T1000 (cell line): ENCODE measurements at places on chromosomes 4 and X.

DNA sequence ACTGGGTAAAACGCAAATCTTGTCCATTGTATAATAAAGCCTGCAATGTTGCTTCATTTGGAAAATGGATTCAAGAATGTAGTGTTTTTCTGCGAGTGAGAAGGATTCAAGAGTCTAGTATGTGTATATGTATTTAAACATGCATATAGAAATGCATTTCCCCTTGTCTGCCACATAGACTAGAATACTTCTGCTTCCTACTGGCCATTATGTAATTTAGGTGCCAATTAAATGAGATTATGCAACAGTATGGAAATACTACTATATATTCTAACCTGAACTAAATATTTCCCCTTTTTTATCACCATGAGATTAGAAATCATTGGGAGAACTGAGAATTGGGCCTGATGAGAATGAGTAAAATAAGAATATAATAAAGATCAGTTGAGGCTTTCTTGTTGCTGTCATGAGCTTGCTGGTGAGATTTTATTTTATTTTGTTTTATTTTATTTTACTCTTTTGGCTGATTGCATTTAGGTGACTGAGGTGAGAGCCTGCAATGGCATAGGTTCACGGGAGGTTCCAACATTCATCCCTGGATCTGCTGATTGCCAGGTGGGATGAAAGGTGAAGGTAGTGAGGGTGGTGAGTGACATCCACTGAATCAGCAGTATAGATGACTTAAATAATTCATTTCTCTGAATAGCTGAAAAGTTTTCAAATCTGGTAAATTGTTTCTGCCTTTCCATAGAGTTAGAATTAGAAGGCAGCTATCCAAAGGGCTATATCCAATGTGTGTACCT, 95.6 kb upstream of the SLC4A4 start:
- DNase-seq: no peak

- no peak for DNase-seq
Observed at GRCh38 chr4:82585690-82586435, 24.1 kb upstream of the TMEM150C start.

DNA sequence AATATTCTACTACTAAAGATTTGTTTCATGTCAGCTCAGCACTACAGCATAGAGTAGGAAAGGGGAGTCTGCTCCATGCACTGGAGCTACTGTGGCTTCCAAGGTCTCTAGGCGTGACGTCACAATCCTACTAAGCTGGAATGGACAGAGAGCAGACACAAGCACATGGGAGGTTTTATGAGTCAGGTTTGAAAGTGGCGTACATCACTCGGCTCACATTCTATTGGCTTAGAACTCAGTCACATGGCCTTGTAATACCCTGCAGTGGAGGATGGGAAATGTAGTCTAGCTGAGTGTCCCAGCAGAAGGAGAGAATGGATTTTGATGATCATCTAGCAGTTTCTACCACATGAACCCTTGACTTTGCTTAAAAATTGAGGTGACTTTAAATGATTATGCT, 624.8 kb upstream of the ATOH1 start:
- no peak for DNase-seq

DNA sequence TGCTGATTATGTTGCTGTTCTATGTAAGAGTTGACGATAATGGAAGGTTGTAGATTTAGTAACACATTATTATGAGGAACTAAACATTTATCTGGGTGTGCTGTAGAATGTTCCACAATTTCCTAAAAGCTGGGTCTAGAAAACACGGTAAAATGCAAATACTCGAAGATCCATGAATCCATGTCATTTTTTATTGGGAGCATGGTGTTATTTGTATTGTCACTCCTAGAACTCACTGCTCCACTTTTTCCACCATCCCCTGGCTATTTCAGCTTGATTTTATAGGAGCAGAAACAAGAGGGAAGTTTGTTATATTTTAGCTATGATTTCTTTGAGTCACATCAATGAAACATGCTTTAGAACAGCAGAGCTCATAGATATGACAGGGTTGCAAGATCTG, 155.0 kb upstream of the ANK2 start:
- DNase-seq: no peak

- DNase-seq: no peak
Observed at GRCh38 chr4:6941796-6942195, 32.2 kb downstream of the TBC1D14 start.

- peak; percentile 23 for DNase-seq
Observed at GRCh38 chr4:153222707-153223426, 18.6 kb downstream of the TRIM2 start.

DNA sequence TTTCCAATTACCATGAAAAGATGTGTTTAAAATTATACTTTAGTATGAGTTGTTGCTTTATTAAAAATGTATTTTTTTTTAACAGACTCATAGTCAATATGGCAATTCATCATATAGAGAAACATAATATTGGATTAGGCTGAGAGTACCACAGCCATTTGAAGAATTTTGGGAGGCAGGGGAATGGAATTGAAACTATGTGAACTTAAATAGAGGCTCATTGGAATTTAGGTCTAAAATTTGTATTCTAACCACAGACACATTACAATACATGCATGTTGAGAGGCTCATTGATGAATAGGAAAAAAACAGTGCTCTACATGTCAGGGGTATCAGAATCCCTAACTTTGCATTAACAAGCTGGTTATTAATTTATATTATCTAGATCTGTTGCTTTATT, 269.6 kb downstream of the DKK2 start:
- no peak for DNase-seq

DNA sequence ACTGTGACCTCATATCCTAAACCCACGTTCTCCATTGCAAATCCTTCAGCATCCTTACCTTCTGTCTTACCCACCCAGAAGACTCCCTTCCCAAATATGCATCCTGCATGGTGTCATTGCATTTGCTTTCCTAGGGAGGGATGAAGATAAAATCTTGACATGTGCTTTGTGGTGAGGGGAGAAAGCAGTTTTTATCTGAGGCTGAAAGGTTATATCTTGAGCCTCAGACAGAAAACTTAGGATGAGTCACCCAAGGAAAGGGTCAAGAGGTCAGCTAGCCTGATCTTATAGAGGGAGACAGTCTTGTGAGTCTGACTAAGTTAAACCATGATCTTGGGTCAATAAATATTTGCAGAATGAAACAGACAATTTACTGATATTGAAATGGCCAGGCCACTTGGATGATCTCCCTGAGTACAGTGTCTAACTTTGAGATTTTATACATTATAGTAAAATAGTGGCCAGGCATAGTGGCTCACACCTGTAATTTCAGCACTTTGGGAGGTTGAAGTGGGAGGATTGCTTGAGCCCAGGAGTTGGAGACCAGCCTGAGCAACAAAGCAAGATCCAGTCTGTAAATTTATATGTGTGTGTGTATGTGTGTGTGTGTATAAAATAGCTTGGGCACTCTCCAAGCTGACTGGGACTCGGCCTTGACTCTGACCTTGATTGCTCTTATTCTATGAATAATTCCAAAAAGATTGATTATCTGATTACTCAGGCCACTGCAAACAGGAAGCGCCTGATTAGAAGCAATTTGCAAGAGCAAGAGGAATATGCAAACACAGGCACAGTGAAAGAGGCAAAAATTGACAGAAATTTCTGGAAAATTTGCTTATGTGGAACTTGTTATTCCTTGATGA, 15.4 kb upstream of the FAM9C start:
- DNase-seq: peak; percentile 1

DNA sequence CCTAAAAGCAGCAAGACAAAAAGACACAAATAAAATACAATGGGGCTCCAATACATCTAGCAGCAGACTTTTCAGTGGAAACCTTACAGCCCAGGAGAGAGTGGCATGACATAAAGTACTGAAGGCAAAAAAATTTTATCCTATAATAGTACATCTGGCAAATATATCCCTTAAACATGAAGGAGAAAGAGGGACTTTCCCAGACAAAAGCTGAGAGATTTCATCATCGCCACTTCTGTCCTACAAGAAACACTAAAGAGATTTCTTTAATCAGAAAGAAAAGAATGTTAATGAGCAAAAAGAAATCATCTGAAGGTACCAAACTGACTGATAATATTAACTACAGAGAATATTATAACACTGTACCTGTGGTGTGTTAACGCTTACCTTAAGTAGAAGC, 86.4 kb downstream of the ANKRD17 start:
- DNase-seq: no peak

- no peak for DNase-seq
Observed at GRCh38 chrX:29145316-29145715, 558.1 kb downstream of the IL1RAPL1 start.

DNA sequence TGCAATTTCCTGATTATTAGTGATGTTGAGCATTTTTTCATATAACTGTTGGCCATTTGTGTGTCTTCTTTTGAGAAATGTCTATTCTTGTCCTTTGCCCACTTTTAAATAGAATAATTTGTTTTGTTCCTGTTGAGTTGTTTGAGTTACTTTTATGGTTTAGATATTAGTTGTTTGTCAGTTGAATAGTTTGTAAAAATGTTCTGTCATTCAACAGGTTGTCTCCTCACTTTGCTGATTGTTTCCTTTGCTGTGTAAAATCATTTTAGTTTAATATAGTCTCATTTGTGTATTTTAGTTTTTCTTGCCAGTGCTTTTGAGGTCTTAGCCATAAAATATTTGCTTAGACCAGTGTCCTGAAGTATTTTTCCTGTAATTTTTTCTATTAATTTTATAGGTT, 181.8 kb upstream of the GLRA2 start:
- DNase-seq: no peak

GRCh38 chr4:15194520-15194919, 192.2 kb downstream of the CPEB2 start:
- DNase-seq: no peak

GRCh38 chr4:153651116-153651515, 33.0 kb upstream of the TLR2 start:
- no peak for DNase-seq

- peak; percentile 12 for DNase-seq
Observed at GRCh38 chr4:86942185-86942666, 7.4 kb downstream of the AFF1 start.

GRCh38 chr4:13533670-13534343, 10.5 kb downstream of the NKX3-2 start:
- DNase-seq: no peak

- no peak for DNase-seq
Observed at GRCh38 chrX:22739276-22739675, 260.5 kb upstream of the DDX53 start.

GRCh38 chr4:102447413-102447812, 53.7 kb upstream of the NFKB1 start:
- DNase-seq: no peak

- no peak for DNase-seq
Observed at GRCh38 chr4:54277691-54278090, 48.6 kb downstream of the PDGFRA start.

- peak; percentile 43 for DNase-seq
Observed at GRCh38 chr4:86338989-86339388, 20.9 kb downstream of the MAPK10 start.

GRCh38 chrX:25028726-25029125, 13.0 kb upstream of the ARX start:
- DNase-seq: no peak

GRCh38 chrX:130172127-130172845, 524 bp downstream of the RAB33A start:
- no peak for DNase-seq

- no peak for DNase-seq
Observed at GRCh38 chrX:84188320-84188834, 378 bp upstream of the RPS6KA6 start.

DNA sequence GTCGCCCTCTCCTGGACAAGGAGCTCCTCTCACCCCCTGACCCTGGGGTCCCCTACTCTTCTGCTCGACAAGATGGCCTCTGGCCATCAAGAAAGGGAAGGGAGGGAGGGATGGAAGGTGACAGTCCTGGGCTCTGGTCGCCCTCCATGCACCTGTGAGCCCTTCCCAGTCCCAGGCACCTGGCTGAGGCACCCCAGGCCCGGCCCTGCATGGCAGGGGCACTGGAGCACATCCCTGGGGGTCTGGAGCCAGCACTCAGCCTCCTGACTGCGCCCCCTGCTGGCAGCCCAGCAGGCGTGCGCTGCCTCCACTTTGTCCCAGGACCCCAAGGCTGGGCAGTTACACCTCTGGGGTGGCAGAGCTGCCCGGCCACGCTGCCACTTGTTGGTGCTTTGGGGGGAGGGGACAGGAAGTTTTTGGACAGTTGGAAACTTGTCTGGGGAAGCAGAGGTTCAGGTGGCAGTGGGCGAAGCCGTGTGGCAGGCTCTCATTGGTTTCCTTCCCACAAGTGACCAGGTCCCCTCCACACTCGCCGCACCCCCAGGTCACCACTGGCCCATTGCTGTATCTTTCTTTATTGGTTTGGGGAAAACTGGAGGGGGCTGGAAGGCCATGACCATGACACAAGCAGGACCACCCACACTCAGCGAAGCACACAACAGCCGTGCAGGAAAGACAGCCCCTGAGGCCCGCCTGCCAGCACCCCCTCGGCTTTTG, 4.3 kb downstream of the PNCK start:
- DNase-seq: no peak

DNA sequence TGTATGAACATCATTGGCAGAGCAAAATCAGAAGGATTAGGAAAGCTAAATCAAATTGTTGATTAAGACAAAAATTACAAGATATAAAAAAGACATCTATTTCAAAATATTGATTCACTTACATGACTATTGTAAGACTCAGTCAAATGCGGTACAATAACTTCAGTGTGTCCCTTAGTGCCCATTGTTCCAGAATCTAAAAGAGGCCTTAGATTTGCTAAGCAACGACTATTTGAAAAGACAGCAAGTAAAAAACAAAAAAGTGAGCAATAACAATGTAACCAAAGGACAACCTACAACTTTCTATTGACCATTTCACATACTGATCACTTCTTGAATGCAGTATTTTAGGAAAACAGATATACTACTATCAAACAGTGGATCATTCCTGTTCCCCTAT, 65.6 kb downstream of the UBA6 start:
- DNase-seq: no peak

GRCh38 chrX:115233497-115234455, at the start of gene LRCH2:
LRCH2 (minus strand) TSS chrX:115234096; CDS start chrX:115234041, 55 bp downstream.
- DNase-seq: no peak

DNA sequence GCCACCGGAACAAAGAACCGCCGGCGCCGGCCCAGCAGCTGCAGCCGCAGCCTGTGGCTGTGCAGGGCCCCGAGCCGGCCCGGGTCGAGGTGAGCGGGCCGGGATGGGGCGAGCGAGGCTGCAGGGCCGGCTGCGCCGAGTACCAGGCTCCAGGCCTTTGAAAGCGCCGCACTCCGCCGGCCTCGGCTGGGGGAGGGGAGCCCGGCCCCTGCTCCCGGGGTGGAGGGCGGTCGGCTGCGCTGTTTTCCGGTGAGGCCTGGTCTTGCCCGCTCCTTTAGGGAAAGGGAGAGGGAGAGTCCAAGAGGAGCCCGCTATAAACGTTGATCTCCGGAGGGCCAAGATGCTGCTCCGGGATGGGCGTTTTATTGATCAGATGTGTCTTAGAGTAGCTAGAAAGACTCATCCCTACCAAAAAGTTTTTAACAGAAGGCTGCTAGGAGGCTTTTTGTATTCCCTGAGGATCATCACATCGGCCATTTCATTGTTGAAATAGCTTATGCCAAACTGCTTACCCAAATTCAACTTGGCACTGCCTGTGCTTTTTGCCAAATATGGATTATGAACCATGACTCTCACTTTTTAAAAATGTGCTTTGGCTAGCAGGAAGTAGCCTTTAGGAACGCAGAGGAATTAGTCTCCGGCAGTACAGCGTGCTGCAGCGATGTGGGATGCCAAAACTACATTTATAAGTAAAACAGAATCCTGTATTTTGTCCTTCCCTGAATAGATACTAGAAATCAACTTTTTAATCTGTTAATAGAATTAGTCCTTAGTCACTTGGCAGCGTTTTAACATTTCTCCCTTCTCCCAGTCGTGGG, 760 bp downstream of the TMEM165 start:
- no peak for DNase-seq

- DNase-seq: no peak
Observed at GRCh38 chr4:48681856-48682255, 98.2 kb downstream of the FRYL start.
